ENCODE measurements at places on chromosomes 3 and 15.
A peak's percentile ranks its signal among the peaks of the same experiment; 100 is the strongest.

DNA sequence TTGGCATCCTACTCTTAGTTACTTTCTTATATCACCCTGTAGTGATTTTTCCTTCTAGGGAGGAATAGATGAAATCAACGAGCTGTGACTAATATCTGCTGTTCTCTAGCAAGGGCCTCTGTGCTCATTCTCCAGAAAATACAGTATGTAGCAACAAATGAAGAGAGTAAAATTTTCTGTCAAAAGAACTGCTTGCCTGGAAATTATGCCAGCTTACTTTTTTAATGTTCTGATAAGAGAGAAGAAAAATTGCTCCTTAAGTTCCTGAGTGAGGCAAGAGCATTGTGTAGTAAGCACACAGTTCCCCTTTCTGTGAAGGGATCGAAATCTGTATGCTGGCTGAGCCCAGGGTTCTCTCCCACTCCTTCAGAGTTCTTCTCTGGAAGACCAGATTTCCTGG, 51.4 kb upstream of the GK5 start:
- DNase-seq: no peak

- peak; percentile 28 for DNase-seq
These were observed 183.4 kb upstream of the TOPAZ1 start for GRCh38 chr3:44058022-44058867.

GRCh38 chr3:16379838-16380237, 114.8 kb downstream of the OXNAD1 start:
- no peak for DNase-seq

DNA sequence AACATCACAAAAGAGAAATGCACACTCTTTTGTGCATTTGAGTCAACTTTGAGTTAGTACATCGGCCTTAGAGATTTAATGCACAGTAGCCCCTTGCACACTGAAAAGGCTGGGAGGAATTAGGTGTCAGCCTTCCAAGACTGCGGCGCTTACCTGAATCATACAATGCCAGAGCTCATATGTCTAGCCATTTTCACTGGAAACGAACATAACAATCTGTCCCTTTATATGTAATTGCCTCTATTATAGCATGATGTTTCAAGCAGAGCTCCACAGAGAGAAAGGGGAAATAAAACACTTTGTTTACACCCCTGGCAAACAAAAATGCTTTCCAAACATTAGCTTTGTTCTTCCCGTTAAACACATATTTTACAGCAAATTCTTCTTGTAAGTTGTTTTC, 315.7 kb upstream of the SLCO3A1 start:
- DNase-seq: no peak

GRCh38 chr3:9955067-9955502, 2.9 kb upstream of the PRRT3 start:
- DNase-seq: no peak

- no peak for DNase-seq
These were observed 78.8 kb upstream of the SLC6A6 start for GRCh38 chr3:14323401-14324223.

GRCh38 chr3:106640353-106640752, 736.9 kb upstream of the CCDC54 start:
- DNase-seq: no peak

DNA sequence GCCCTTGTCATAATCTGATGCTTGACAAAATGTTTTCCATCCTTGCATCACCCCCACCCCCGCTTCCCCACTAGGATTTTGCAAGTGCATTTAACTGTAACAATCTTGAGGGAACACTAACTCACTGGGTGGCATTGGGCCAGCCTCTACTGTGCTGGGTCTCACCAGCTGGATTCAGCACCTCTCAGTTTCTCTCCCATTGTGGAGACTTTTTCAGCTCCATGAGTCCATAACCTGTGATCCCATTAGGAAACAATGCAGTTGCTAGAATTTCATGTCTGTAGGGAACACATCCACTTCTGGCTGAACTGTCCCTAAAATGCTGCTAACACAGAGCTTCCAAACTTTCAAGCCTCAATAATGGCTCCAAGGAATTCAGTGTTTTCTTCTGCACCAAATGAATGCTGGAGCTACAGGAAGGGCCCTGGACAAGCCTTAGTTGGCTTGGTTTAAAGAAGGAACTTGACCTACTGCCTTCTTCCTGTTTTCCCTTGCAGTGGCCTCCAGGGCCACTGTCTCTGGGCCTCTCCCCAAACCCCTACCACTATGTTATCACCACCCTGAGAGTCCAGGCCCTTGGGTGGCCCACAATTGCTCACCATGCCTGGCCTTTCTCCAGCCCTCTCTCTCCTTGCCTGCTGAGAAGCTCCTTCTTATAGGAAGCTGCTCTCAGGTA, 15.6 kb downstream of the CYP19A1 start:
- DNase-seq: no peak

DNA sequence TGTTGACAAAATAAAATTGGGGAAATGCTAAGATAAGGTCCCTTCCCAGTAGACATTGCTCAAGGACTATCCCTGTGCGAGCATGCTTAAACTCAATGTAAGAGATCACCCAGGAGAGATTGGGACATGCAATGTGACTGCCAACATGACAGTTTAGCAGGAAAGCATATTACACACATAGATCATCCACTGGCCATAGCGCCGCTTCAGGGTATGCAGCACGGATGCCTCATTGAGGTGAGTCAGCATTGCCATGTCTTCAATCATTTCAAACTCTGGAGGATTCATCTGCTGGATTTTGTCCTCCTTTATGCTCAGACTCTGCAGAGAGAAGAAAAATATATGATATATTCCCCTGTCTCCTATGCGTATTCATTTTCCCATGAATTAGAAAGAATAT, 8.9 kb downstream of the MYH15 start:
- DNase-seq: no peak

GRCh38 chr15:32936283-32936918, 218.6 kb downstream of the GREM1 start:
- DNase-seq: no peak

- no peak for DNase-seq
These were observed 2.7 kb downstream of the ZMAT3 start for GRCh38 chr3:179068779-179069530.

GRCh38 chr15:36584511-36584910, 5.1 kb downstream of the CDIN1 start:
- DNase-seq: no peak

GRCh38 chr3:15181963-15182362, 24.1 kb upstream of the CAPN7 start:
- DNase-seq: no peak

- no peak for DNase-seq
These were observed 29.5 kb upstream of the CCDC54 start for GRCh38 chr3:107347751-107348150.

DNA sequence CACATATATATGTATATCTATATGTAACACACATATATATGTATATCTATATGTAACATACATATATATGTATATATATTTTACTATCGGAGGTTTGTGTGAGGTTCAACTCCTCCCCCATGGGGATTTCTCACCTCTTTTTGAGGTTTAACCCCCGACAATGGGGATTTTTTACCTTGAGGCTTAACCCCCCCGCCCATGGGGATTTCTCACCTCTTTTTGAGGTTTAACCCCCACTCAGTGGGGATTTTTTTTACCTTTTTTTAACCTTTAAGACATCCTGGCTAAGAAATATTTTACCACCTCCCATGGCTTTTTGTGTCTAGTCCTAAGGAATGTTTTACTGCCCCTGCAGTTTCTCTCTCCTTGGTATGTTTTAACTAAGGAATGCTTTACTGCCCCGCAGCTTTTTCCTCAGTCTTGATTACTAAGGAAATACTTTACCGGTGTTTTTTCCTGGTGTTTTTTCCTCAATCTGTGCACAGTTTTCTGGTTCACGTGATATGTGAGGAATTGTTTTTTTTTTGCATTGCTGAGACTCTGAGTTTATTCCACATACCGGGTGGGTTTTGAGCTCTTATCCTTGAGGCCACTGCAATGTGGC, 185.2 kb downstream of the KLF13 start:
- peak; percentile 21 for DNase-seq

DNA sequence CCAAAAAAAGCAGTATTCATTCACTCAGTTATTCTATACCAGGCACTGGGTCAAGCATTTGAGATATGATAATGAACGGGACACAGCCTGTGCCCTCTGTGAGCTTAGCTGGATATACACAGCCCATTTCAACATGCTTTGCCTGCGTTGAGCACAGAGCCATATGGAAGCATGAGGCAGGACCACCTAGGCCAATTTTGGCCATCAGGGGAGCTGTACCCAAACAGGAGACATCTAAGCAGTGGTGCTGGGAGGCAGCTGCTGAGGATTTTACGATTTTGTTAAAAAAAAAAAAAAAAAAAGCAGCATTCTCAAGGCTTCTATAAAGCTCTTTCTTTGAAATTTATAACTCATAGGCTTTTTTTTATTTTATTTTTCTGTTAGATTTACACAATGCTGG, 87.2 kb upstream of the SLC2A2 start:
- no peak for DNase-seq

DNA sequence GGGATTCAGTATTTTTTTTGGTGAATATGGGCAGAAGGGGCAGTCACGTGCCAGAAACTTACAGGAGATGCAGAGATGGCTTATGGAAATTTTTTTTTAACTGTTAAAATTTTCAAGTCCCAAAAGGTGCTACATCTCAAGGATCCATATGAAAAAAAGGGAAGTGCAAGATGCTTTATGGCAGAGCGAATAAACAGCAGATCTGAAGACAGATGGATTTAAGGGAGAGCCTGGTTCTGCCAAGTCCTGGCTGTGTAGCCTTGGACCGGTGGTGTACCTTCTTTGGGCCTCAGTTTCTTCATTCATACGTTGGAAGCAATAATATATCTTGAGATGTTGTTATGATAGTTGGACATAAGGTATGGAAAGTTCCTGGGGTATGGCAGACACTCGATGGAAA, 91.5 kb upstream of the ARRDC4 start:
- no peak for DNase-seq

DNA sequence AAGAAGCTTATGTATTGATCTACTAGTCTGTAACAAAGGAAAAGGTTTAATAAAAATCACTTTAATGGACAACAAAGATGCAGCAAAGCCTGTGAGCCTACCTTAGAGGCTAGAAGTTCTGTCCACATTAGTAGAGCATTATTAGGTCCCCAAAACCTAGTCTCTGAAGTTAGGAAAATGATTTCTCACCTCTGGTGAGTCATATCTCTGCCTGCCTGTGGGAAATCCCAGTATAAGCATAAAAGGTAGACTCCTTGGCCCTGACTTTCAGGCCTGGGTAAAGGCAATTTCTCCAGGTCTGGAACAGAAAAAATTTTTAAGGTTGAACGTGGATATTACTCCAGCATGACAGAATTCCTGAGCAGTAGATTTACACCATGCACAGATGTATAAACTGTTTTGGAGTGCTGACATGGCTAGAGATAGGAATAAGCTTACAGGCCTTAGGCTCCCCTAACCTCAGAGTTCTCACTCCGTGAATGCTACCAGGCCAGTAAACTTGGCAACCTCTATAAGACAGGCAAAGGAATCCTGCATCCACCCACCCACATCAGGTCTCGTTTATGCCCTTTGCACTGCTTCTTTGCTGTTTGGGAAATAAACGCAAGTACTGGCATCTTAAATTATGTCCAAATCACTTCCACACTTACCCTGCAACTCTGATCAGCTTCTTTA, 104.1 kb downstream of the SERPINI1 start:
- DNase-seq: no peak

- DNase-seq: no peak
These were observed 366.3 kb downstream of the TIGIT start for GRCh38 chr3:114660124-114660523.

GRCh38 chr15:98085003-98085639, 124.6 kb downstream of the ARRDC4 start:
- DNase-seq: no peak

DNA sequence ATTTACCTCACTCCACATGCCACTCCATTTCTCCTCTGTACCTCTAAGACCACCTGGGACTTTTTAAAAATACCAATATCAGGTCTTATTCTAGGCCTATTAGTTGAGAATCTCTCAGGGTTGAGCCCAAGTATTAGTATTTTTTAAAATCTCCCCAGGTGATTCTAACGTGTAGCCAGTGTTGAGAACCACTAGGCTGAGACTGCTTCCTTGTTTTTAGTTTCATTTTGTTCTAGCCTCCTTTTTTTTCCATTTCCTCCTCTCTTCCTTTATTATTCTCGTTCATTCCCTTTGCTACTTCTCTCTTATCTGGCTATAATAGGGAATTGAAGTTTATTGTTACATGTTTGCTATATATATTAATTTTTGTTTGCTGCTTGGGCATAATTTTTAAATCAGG, 217.8 kb upstream of the CD96 start:
- DNase-seq: no peak

DNA sequence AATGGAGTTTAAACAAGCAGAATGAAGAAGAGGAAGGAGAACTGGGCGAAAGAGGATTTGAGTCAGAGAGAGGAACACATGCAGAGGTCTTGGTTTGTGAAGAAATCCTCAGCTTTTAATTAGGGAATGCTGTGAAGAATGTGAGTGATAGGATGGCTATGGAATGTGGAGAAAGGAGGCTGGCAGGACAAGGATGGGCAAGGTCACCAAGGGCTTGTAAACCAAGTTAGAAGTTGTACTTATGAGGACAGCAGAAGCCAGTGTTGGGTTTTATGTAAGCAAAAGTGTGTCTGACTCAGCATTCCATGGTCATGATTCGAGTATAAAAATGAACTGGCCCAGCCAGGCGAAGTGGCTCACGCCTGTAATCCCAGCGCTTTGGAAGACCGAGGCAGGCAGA, 60.0 kb upstream of the IL12A start:
- no peak for DNase-seq

DNA sequence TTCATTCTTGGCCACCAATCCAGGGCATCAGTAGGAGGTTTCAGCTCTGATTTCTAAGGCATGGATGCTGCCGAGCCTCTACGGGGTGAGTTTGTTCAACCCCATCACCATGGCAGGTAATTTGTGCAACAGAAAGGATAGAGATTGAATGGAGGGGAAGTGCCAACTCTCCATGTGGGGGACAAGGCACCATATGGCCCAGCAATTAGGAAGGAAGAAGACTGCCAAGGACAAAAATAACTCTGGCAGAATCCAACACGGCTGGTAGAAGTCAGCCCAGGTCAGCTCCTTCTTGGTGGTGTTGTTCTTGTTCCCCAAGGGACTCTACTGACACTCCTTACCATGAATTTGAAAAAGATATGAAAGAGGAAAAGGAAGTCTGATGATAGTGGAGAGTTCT, 503.9 kb downstream of the MAGI1 start:
- DNase-seq: no peak

DNA sequence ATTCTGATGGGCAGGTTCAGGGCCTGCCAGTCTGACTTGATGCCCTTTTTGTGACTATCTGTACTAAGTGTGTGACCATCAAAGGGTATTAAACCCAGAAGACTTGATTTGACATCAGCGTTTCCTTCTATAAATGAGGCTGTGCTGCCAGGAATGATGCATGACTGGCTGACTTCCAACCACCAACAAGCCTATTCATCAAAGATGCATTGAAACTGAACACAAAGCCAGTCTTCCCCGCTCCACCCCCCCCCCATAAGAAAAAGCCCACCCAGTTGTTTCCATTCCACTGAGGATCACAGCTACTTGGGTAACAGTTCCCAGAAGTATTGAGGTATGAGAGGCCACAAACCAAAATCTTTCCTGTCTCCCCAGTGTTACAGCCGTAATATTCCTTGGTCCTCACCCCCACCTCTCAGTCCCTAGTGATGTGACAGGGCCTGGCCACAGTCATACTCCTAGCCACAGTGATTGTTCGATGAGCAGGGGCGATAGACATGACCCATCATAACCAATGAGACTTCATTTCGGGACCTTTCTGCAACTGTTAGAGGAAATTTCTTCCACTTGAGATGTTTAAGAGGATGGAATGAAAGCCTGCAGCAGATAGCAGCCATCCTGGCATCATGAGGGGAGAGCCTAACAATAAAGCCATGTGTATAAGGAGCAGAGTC, 22.6 kb downstream of the SH3BP5 start:
- no peak for DNase-seq

- no peak for DNase-seq
These were observed 190.2 kb downstream of the STAG1 start for GRCh38 chr3:136562026-136562425.
